CD4-positive, alpha-beta T cell treated with Interferon gamma for 1 hour (primary cell): ENCODE measurements at places on chromosomes 7 and 10.

- DNase-seq: no peak
These were observed 6.4 kb upstream of the PRKCQ start for GRCh38 chr10:6586501-6586900.

DNA sequence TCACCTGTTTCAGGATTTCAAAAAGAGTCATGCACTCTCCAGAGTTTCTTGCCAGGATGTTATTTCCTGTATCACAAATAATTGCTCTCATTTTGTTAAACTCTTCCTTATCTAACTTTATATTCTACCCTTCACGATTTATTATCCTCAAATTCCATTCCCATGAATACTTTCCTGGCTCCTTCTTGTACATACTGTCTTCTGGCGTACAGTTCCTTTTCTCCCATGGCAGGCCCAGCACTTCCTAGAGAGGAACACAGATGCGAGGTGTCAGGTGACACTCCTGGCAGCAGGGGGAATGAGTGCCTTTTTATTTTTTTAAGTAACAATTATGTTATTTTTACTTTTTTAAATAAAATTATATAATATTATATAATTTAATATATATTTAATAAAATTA lies 411.9 kb downstream of the TFEC start:
- DNase-seq: no peak

DNA sequence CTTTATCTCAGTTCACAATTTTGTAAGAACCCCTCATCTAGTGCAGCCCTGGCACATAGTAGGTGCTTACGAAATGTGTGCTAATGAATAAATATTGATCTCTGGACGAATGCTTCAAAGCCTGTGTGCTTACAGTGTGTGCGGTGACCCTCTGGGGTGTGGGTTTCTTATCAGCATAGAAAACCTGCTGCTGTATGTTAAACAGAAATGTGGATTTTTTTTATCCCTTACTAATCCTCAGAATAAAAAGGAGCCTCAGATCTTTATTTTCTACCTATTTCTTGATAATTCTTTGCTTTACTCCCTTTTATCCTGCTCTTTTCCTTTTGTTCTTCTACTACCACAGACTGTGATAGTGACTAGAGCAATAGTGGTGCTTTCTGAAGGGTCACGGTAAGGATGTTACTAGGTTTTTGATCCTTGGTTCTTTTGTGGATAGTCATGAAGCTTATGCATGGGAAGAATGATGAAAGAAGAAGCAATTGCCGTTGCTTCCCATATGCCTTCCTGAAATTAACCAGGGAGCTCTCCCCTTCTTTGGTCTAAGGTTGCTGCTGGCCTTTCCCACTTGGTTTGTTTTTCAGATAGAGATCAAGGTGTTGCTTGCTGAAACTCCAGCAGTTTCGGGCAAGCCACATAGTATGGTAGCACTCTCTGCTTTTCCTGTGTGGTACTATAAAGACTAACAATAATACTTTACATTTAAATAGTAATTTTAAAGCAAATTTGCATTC lies 44.7 kb downstream of the SPAG6 start:
- no peak for DNase-seq

GRCh38 chr10:103192451-103193106 lies 493 bp downstream of the NT5C2 start:
- DNase-seq: peak; percentile 72

GRCh38 chr10:21364196-21365114 lies 161.0 kb downstream of the SKIDA1 start:
- no peak for DNase-seq

DNA sequence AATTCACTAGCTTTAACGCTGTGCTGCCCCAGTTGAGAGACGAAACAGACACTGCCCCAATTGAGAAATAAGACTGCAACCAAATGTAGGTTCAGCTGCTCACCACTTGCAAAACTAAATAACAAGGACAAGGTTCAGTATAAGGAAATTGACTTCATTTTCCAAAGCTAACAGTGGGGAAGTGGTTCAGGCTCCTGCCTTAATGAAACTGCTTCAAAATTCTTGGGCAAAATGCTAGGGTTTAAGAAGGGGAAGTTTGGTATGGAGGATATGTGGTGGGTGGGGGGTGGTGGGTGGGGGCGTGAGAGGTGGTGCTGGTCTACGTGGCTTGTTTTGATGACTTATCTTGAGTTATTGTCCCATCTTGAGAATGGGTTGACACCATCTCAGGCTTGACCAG lies 21.8 kb downstream of the MRPL32 start:
- DNase-seq: no peak

- DNase-seq: no peak
These were observed 21.5 kb upstream of the IKZF1 start for GRCh38 chr7:50282813-50283605.

GRCh38 chr10:71517298-71518169 lies 120.8 kb downstream of the CDH23 start:
- no peak for DNase-seq

GRCh38 chr7:14115701-14116100 lies 126.2 kb upstream of the ETV1 start:
- DNase-seq: no peak

GRCh38 chr7:101165075-101165957 lies at the start of gene VGF:
VGF (minus strand) TSS chr7:101165569; CDS start chr7:101164843, 726 bp downstream.
- peak; percentile 95 for DNase-seq

DNA sequence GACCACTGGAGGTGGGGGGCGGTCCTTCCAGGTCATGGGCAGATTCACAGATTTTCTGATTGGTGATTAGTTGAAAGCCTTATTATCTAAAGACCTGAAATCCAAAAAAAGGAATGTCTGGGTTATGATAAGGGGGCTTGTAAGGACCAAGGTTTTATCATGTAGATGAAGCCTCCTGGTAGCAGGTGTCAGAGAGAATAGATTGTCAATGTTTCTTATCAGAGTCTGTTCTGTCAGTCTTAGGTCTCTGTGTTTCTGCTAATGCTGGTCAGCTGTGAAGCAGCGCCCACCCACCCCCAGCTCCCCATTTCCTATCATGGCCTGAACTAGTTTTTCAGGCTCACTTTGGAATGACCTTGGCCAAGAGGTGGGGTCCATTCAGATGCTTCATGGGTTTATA lies 21.2 kb downstream of the TES start:
- DNase-seq: no peak
